Stimulated activated CD4-positive, alpha-beta T cell treated with anti-CD3 and anti-CD28 coated beads, Interleukin-1b, Interleukin-23, amount 100 ng/mL, for 4 hours (primary cell): ENCODE measurements at places on chromosomes 6 and 20.

DNA sequence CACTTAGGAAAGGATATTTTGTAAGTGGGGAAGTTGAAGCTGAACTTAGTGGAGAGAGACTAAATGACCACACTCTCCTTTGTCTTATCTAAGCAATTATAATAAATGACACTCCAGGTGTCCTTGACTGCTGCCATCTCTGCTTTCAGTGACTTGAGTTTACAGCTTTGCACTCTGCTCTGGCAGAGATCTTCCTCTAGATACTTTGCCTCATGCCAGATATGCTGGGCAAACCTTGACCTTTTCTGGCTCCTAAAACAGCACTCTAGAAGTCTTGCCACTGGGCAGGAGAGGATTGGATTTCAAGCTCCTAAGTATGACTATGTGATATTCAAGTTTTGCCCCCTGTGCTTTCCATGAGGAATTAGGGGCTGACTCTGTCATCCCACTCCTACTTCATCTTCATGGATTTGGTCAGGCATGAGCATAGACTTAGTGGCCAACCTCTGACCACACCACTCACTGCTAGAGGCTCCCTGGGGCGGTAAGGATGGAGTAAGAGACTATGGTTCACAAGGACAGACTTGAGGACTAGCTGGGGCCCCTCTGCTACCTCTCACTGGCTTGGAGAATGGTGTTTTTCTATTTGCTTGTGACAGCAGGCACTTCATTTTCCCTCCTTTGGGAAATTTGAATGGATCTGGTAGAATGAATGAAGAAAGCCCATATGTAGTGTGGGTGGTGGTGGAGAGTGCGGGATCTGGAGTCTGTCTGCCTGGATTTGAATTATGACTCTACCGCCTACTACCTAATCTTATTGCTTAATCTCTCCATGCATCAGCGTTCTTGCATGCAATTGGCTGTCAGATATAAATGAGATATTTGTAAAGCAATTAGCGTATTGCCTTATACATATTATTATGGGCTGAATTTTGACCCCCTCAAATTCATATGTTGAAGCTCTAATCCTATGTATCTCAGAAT is 191.4 kb downstream of the REV3L start:
- DNase-seq, result no peak

- no peak for DNase-seq
Measured at GRCh38 chr6:125194941-125195340, 41.4 kb downstream of the TPD52L1 start.

DNA sequence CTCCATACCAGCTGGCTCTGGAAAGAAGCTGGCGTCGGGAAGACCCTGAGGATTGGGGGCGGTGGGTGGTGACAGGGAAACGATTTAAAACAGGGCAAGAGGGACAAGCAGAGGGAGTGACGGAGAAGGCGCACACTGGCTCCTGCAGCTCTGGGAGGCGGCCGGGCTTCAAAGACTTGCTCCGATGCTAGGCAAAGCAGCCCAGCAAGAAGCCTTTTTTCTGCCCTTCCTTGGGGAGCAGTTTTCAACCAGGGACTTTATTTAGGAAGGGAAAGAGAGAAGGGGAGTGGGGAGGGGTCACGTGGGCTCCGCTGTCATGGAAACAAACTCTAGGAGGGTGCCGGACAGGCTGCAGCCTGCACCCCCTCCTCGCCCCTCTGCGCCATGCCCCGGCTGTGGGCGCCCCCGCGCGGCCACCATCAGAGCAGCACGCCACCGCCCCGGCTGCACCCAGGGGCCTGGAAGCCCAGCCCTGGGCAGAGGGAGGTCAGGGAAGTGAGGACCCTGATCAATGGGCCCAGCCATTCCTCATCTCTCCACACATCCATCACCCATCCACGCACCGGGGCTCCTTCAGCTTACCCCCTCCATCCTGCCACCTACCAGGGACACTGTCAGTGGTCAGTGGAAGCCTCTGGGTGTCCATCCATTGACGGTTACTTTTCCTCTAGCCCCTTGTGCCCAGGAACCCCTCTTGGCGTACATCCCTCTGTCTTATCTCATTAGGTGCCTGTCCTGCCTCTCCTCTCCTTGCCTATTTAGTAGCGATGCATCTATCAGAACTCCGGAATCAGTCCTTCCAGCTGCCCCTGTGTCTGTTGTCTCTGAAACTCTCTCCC is 66.6 kb upstream of the CCDC167 start:
- DNase-seq, result peak; percentile 66

DNA sequence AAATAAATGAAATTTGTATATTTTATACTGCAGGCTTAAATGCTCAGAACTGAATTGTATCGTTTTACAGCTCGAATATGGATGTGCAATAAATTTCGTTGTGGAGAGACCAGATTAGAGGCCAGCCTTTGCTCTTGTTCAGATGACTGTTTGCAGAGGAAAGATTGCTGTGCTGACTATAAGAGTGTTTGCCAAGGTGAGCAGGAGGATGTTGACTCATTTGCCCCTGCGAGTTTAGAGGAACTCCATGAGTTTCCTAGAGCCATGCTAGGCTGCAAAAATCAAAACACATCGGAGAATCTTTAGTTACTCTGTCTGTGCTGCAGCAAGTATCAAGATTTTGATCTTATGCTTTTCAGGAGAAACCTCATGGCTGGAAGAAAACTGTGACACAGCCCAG is 15.4 kb downstream of the ENPP3 start:
- no peak for DNase-seq

GRCh38 chr6:166206510-166207283 is 39.0 kb upstream of the TBXT start:
- no peak for DNase-seq

- DNase-seq, result no peak
Measured at GRCh38 chr6:101486726-101487125, 93.2 kb downstream of the GRIK2 start.

GRCh38 chr20:11274141-11274594 is 600.4 kb upstream of the JAG1 start:
- DNase-seq, result no peak

- DNase-seq, result no peak
Measured at GRCh38 chr6:107398001-107398400, 61.4 kb downstream of the PDSS2 start.

DNA sequence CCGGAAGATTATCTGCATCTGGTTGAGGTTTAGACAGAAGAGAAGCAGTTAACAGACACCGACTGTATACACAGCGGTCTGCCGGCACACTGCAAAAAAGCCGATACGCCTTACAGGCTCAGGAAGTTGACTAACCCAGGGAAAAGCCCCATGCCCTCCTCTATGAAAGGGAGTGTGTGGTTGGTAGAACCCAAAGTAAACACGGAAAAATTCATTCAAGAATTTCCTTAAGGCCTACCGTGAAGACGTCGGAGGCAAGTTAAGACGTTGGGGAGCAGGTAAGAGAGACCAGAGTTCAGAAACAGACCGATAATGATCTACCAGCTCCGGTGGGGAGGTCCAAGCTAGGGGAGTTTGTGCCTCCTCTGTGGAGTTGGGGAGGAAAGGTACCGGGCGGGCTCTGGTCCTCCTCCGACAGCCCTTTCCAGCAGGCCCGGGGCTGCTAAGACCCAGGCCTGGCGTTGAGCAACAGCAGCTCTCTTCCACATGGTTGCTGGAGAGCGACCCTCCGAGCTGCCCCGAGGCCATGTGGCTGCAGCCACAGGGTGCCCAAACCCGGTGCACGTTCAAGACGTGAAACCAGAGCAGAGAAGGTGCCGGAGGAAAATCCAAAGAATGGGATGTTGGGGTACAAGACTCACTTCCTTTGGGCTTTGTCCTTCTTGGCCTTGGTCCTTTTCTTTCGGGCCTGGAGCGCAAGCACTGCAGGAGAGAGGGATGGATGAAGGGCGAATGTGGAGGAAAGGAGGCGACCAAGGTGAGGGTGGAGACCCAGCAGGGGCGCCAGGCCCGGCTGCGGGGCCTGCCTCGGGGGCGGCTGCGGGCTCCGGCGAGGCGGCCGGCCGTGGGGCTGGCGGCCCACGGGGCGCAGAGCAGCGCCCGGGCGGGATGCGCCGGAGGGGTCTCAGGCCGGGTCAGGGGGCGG is 809 bp downstream of the SRPK1 start:
- DNase-seq, result peak; percentile 26

DNA sequence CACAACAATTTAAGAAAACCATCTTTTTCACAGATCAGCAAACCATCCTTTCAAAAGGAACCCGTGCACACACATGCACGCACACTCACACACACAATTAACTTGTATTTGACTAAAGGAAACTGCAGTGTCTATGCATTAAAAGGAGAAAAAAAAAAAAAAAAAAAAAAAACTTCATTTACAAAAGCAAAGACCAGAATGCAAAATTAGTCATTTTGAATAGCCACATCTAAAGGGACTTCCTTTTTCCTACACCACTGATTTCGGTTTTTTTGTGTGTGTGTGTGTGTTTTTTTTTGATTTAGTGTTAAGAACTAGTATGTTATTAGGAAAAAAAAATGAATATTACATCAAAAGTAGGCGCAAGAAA is 6.3 kb downstream of the ZMYND8 start:
- no peak for DNase-seq

GRCh38 chr6:56708810-56709597 is 66.3 kb upstream of the DST start:
- DNase-seq, result no peak

DNA sequence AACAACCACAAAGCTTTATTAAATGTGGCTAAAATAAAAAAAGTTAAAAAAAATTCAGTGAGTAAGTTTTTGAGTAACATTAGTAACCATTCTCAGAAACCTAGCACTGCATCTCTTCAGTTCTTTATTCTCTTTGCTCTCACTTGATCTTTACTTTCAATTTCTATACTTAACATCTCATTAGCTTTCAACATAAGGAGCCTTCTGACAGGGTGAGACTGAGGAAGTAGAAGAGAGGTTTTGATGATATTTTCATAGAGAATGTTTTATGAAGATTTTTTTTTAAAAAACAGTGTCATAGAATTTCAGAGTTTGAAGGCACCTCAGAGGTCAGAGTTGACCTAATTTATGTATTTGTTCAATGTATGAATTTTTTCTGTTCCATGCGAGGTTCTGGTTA is 60.8 kb downstream of the FAM83B start:
- no peak for DNase-seq

DNA sequence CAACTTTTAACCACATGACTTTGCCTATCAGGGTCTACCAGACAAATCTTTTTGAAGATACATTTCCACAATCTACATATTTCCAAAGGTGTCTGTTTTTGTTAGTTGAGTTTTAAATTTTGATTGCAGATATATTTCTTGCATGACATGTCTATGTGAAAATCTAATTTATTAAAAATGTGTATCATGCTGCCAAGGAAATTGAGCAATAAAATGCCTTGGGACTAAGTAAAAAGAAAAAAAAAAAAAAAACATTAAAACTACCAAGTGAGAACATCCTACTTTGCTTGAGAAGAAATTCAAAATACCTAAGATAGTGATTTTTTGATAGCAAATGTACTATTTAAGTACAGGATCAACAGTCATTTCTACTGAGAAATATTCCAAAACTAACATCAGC is 17.7 kb downstream of the SLC17A5 start:
- no peak for DNase-seq

DNA sequence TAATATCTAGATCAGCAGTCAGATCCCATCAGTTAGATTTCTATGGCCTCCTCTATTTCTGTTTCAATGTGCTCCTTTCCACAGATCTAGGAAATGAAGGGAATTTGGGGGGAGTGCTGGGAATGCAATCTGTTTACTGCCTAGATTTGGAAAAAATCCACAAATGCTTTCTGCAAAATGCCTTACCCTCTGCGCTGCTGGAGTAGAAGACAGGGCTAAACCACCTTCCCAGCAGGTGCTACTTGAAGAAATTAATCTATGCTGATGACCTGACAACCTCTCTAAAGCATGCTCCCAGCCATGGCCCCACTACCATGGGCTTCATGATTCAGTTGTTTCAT is 46.2 kb downstream of the LY86 start:
- no peak for DNase-seq

DNA sequence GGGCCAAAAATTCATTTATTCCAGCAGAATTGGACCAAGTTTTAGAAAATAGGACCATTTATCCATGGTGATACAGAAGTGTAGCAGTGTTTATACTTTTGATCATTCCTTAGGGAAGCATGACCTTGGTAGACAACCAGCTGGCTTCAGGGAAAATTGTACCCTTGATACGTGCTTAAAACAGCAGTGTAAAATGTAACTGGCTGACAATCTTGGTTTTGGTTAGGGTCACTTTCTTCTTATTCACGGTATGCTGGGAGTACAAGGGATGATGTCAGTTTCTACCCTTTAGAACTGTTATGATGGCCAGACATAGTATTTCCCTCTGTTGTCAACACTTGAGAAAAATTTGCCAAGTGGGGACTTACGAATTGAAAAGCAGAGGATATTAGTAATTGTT is 157.1 kb downstream of the BCKDHB start:
- no peak for DNase-seq

DNA sequence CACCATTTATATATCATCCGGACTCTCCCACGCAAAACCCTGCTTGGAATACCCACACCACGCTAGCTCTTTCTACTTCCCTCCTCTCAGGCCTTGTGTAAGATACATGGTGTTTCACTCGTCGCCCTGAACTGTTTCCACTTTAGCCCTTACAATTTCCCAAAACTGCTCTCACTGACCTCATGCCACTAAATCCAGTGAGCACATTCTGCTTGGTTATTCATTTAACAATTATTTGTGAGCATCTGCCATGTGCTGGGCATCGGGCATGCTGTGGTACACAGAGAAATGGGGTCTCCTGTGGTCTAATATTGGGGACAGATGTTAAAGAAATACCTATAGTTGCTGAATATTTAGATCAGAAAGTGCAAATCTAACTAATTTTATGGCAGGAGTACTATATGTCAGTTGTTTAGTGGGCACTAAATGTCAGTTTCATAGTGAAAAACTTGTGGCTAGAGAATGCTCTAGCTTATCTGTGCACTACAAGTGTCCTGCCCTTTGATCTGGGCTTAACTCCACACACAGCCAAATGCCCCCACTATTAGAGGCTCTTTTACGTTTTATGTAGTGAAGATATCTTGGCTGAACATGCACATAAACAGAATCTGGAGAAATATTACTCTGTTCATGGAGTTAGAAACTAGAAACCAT is 41.0 kb downstream of the PLEKHG1 start:
- DNase-seq, result no peak

GRCh38 chr20:23161244-23161891 is 75.2 kb upstream of the CD93 start:
- DNase-seq, result no peak

DNA sequence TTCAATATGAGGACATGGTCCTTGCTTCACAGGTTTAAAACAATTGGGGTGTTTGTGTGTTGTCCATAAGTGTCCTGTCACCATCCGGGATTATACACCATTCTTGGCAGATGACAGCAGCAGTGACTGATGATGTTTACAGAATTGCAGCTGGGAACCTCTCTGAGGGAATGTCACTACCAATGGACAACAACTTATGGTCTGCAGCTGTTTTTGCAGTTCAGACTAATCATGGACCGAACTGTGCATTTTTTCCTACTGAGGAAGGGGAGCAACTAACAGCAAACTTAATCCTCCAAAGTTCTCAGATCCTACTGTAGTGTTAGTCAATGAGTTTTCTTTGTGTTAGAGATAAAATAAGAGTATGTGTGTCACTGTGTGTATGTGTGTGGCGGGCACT is 26.0 kb downstream of the FAM229B start:
- no peak for DNase-seq

DNA sequence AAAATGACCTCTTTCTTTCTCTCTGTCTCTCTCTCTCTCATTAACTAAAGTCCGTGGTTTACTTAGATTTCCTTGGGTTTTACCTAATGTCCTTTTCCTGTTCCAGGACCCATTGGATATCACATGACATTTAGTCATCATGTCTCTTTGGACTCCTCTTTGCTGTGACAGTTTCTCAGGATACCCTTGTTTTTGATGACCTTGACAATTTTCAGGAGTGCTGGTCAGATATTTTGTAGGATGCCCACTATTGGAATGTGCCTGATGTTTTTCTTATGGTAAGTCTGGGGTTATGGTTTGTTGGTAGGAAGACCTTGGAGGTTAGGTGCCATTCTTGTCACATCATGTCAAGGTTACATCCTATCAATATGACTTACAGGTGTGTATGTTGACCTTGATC is 199.2 kb upstream of the HTR1E start:
- no peak for DNase-seq
